Endothelial cell (in vitro differentiated cells): ENCODE measurements at places on chromosomes 3 and 15.
A peak's percentile ranks its signal among the peaks of the same experiment; 100 is the strongest.

DNA sequence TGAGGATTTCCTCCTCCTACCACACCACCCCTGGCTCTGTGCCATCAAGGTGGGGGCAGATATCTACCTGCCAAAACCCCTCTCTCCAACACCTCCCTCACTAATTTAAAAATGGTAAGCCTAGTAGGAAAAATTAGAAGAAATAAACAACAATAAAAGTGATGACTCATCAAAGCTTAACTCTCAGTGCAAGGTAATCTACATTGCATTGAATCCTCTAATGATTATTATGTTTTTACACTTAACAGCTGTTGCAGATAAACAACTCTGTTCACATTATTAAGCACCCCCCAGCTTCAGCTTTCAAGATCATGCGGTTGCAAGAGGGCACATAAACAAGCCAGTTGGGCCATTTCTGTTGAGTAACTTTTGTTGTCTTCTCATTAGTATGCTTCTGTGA is 396.1 kb upstream of the ATP11B start:
- DNase-seq: no peak

GRCh38 chr15:90231028-90232017 is 2.4 kb downstream of the CIB1 start:
- no peak for DNase-seq

GRCh38 chr15:51075826-51076523 is 18.7 kb downstream of the TNFAIP8L3 start:
- DNase-seq: no peak

DNA sequence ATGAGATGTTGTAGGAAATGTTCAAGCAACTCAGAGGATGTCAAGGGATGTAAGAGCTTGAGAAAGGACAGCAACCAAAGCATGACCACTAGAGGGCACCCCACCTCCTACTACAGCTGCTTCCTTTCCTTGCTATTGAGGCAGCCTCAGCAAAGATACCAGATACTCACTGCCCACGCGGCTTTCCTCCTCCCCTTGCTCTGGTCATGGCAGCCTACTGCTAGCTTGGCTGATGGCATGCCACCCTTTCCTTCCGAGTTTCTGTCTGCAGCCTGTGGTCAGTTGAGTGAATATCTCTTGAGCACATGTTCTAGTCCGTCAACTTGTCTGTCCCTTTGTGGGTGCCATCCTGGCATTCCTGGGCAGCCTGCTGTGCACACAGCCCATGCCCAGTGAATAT is 4.4 kb upstream of the CXCR6 start:
- DNase-seq: peak; percentile 83

DNA sequence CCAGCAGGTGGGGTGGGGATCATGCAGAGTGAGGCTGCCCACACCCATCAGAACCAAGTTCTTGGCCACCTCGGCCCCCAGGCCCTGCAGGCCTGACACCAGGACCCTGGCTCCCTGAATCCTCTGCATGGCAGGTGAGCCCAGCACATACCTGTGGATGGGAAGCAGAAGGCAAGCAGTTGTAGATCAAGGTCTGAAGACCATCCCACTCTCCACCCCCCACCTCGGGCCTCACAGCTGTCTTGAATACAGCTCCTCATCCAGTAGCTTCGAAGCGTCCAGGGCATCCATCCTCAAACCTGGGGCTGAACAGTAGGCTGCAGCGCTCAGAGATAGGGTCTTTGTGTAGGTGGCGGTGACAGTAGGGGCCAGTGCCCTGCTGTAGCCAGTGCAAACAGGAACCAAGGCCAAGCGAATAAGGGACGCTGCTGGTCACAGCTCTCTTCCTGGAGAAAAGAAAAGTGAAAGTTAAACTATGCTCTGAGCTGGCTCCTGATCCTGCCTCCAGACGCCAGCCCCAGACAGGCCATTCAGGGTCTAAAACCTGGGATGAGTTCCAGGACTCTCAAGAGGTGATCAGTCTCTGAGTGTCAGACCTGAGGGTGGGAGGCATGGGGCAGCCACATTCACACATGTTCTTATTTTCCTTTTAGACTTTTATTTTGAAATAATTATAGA is at the start of gene UBA7:
UBA7 (minus strand) TSS at position 457 of the 678 bp plus-strand sequence; CDS start at position 291, 166 bp downstream.
- DNase-seq: no peak

DNA sequence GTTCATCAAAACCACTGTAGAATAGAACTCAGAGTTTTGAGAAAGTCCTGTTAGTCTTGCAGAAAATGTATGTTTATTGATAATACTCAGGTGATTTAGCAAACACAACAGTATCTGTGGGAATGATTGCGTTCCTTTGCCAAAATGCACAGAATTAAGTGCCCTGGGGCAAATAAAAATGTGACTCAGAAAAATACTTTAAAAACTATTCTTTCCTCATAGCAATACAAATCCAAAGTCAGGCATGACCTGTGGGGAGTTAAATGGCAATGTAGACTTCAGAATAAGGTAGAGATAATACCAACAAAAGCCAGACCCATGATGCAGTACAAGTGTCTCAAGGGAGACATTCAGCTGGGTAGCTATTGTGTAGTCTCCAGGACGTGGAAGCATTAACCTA is 72.3 kb upstream of the SNTN start:
- DNase-seq: no peak

DNA sequence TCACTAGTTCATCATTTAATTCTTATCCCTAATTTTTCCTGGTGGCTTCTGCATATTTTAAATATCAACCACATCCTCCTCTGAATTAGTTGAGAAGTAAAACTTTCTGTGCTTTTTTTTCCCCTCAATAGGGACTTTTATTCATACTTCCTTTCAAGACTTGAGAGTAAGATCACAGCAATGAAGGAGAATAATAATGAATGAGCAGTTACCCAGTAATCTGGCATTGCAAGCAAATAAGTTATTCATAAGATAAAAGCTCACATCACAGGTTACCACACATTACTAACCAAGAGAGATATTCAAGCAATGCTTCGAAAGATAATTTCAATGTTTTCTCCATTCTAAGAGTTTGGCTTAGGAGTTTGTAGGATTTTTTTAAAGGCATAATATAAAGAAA is 50.3 kb downstream of the BTLA start:
- DNase-seq: no peak

DNA sequence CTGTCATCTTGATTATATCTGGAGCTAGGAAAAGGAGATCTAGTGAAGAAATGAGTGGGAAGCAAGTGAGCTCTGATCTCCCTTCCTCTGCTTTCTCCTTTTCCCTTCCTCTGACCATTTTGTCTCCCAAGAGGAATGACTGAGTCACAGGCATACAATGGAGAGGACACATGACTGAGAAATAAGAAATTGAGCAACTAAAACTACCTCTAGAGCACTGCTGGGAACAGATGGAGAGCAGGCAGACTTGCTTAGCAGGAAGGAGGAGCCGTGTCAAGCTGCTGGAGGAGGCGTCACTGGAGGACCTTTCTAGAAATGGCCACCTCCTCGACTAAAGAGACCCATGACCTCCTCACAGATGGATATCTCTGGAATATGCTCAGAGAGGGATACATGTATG is 66.9 kb upstream of the MYO5C start:
- no peak for DNase-seq

DNA sequence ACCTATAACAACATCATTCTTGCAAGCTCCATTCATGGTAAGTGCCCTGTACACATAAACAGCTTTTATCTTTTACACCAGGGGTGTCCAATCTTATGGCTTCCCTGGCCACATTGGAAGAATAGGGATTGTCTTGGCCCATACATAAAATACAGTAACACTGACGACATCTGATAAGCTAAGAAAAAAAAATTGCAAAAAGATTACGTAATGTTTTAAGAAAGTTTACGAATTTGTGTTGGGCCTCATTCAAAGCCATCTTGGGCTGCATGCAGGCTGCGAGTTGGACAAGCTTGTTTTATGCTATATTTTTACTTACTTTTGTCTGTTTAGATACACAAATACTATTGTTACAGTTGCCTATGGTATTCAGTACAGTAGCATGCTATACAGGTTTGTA is 31.6 kb downstream of the ZNF654 start:
- no peak for DNase-seq

- DNase-seq: no peak
Measured at GRCh38 chr15:85943151-85943550, 136.5 kb upstream of the AGBL1 start.

GRCh38 chr3:61483997-61484396 is 77.4 kb upstream of the PTPRG start:
- no peak for DNase-seq

DNA sequence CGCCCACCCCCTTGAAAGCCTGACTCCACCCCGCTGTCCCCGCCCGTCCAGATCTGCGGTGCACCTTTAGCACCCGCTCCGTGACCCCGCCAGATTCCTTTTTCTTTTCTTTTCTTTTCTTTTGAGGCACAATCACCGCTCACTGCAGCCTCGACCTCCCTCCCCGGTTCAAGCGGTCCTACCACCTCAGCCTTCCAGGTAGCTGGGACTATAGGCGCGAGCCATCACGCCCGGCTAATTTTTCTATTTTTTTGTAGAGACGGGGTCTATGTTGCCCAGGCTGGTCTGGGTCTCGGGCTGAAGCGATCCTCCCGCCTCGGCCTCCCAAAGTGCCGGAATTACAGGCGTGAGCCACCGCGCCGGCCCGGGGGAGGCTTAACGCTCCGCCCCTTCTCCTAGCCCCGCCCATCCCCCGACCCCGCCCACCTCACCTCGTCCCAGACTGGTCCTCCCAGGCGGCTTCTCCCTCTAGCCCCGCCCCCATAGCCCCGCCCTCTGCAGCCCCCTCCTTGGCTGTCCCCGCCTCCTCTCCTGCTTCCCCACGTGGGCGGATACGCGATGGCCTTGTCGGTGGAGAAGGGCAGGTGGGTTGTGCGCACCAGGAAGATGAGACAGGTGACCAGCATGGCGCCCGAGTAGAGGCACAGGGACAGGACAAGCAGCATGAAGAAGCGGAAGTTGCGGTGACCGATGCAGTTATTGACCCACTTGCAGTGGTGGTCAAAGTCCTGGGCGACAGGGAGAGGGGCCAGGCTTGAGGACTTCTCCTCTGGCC is 3.2 kb downstream of the ZDHHC19 start:
- peak; percentile 56 for DNase-seq

DNA sequence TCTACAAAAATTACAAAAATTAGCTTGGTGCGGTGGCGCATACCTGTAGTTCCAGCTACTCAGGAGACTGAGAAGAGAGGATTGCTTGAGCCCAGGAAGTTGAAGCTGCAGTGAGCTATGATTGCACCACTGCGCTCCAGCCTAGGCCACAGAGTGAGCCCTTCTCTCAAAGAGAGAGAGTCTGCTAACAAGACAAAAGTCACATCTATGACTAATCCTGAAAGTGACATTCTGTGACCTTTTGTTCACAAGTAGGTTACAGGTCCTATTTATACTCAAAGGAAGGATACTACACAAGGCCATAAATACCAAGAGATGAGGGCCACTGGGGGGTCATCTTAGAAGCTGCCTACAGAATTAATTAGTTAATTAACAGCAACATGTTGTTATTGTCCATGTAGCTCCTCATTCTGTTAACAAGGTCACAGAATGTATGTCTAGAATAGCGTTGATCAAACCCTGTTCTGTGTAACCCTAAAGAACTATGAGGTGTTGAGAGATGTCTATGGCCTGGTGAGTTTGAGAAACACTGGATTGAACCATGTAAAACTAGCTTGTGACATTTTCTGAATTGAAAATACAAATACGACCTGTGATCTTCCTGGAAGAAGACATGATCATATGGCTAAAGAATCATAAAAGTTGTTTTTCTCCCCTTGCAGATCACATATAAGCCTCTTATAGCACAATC is 97.0 kb downstream of the SAMMSON start:
- no peak for DNase-seq

DNA sequence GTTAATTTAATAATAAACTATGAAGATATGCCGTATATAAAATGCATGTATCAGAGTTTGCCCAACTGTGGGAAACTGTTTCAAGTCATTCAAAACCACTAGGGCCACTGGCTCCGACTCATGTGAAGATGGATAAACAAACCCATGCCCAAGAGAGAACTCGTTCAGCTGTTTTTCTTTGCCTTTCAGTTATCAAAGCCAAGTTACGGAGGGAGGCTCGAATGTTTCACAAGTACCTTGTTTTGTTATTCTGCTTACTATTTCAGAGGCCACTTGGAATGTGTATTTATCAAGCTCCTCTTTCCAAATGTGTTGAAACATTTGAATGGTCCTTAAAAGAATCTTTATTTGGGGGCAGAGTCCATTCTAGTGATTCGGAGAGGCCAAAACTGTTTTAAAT is 82.1 kb downstream of the DUT start:
- no peak for DNase-seq

DNA sequence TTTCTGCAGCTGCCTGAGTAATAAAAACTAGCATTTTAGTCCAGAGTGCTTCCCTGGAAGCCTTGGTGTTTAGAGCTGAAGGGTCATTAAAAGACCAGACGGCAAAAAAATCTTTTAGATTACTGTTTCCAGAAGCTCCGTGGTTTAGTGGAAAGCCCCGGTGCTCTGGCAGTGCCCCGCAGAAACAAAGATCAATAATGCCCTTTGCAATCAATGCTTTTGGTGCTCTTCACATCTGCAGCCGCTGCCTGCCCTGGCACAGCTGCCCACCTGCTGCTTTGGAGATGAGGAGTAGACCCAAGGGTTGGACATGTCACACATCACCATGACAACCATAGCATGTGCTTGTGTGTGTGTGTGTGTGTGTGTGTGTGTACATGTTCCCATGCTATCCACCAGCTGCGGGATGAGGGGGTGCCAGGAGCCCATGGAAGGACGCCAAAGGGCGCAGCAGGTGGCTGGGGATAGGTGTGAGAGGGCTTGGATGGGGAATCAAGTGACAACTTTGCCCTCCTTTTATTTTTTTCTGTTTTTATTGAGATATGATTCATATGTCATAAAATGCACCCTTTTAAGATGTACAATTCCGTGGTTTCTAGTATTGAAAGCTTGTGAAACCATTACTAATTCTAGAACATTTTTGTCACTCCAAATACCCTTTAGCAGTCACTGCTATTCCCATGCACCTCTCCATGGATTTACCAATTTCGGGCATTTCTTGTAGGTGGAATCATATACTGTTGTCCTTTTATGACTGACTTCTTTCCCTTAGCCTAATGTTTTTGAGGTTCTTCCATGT is 75.7 kb upstream of the KLHL25 start:
- DNase-seq: no peak

GRCh38 chr15:51024735-51025453 is 69.8 kb downstream of the TNFAIP8L3 start:
- no peak for DNase-seq

DNA sequence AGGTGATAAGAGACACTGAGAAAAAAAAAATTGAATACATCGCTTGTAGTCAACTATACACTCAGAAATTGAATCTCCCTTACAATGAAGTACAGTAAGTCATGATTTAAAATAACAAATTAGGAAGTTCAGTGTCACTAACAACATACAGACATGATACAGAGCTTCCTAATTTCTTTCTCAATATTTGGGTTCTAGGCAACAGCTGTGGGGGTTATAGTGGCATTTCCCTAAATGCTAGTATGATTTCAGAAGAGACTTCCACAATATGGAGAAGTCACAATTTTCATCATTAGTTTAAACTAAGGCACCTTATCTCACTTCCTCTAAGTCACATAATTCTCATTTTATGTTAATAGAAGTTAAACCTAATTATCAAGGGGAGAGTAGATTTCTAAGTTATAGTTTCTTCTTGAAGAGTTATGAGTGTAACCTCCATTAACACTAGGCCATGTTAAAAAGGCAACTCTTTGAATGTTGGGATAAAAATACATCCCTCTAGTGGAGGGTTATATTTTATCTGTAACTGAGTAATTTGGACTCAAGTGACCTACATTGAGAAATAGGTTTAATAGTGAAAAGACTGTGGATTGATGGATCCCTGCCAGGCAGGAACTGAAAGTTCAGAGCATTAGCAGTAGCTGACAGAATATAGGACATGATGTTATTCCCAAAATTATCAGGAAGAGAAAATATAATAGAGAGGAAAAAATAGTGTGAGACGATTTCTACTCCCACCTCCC is 286.0 kb upstream of the SUCLG2 start:
- DNase-seq: no peak
